ENCODE measurements at places on chromosomes 6 and 20.

GRCh38 chr20:16283307-16283706 lies 289.9 kb downstream of the KIF16B start:
- DNase-seq: no peak

GRCh38 chr6:107711412-107712236 lies 112.5 kb downstream of the SCML4 start:
- DNase-seq: no peak

- no peak for DNase-seq
Observed at GRCh38 chr6:44558024-44558831, 170.7 kb downstream of the CDC5L start.

DNA sequence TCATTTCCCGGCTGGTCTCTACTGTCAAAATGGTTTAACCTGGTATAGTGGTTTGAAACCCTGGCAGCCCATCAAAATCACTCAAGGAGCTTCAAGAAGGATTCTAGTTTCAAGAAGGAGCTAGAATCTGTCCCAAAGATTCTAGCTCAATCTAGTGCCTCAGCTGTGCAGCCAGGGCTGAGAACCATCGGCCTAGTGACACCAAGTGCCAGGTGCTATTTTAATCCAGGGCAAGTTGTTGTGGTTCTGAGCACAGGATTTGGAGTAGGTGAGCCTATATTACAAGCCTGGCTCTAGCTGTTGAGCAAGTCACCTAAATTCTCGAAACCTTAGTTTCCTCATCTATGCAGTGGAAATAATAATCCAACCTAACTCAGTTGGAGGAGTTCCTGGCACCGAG lies 3.7 kb downstream of the MOCS1 start:
- DNase-seq: no peak

GRCh38 chr6:114580882-114581281 lies 238.1 kb upstream of the HS3ST5 start:
- no peak for DNase-seq

DNA sequence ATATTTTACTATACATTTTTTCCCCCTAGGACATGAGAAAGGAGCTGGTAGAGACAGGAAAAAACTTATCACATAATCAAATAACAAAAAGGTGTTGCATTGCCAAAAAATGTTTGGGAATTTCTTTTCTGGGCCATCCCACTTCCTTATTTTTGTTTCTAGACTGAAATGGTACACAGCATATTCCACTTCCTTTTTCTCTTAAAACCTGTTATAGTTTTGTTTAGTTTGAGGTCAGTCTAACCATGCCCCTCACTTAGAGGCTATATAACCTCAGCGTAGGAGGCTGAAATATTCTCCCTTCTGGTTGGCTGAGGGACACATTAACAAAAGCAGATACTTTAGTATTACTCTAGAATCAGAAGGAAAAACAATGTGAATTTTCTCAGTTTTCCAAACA lies 323.9 kb downstream of the GJA1 start:
- DNase-seq: no peak

DNA sequence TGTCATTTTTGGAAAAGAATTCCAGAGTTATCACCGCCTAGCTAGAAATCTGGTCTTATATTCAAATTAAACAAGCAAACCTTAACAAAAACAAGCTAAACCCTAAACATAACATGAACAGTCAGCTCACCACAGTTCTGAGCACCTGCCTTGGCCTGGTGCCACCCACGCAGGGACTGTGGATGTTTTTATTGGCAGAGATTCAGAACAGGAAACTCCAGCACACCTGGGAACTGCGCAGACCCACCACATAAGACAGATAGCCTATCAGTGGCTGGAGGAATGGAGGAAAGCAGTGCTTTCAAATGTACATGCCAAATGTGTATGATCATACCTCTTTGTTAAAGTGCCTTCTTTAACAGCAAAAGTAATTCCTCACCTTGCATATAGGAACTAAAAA lies 8.9 kb downstream of the SLC16A10 start:
- no peak for DNase-seq

Measured in central memory CD8-positive, alpha-beta T cell (primary cell).